Activated CD4-positive, CD25-positive, alpha-beta regulatory T cell (primary cell): ENCODE measurements at places on chromosomes 11 and 22.

DNA sequence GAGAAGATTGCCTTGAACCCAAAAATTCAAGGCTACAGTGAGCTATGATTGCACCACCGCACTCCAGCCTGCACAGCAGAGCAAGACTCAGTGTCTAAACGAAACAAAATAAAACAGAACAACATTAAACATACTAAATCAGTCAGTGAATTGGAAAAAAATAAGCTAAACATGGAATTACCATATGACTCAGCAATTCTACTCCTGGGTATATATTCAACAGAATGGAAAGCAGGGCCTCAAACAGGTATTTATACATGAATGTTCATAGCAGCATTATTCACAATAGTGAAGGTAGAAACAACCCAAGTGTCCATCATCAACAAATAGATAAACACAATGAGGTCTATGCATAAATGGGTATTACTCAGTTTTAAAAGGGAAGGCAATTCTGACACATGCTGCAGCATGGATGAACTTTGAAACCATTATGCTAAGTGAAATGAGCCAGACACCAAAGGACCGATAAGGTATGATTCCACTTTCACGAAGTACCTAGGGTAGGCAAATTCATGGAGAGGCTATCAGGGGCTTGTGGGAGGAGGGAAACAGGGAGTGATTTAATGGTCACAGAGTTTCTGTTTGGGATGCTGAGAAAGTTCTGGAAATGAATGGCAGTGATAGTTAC, 15.5 kb downstream of the NTM start:
- no peak for DNase-seq

- DNase-seq, result no peak
Measured at GRCh38 chr11:102669664-102670063, 35.9 kb downstream of the MMP27 start.

- DNase-seq, result no peak
Measured at GRCh38 chr22:32964411-32965057, 93.6 kb downstream of the SYN3 start.

DNA sequence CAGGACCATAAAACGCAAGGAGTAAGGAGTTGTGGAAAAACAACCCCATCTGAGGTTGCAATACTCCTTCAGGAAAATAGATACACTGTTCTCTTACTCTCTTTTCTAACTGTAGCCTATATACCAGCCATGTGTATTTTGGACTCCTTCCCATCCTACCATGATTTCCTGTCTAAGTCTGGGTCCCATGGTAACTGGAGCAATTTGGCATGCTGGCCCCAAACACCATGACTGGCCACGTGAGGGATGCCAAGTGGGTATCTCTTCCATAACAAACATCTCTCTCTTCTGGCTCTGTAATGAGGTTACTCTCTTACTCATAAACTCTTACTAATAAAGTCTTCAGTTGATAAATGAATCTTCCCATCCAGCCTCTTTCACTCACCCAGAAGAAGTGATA, 26.5 kb downstream of the ABTB2 start:
- DNase-seq, result no peak

- no peak for DNase-seq
Measured at GRCh38 chr11:30489511-30489910, 96.6 kb downstream of the MPPED2 start.

DNA sequence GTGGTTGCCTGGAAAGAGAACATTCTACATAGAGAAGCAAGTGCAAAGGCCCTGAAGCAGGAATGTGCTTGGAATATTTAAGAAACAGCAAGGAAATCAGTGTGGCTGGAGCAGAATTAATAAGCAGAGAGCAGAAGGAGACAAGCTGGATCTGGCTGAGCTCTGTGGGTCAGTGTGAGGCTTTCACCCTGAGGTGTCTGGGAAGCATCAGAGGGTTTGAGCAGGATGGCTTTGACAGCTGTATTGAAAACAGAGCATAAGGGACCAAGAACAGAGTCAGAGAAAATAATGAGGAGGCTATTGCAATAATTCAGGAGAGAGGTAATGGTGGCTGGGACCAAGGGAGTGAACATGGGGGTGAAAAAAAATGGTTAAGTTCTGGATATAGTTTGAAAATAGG, 199.6 kb downstream of the NXPE2 start:
- no peak for DNase-seq

DNA sequence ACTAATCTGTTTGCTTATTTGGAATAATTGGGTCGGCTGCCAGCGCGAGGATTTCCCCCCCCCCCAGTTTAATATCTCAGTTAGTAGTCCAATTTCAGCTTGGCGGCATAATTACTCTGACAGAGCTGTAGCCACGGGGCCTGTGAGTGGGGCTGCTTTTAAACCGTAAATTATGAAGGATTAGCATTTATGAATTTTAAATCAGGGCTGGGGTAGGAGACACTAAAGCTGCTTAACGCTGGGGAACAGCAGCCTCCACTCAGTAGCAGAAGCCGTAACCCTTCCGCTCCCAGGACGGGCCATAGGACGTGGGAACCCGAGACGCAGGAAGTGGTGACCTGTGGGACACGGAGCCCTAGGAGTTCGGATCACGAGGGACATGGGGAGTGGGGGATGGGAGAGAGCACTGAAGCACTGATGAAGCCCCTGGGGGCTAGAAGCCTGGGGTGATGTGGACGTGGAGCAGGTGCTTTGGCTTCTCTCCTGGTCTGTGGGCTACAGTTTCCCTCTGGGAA, 66.2 kb upstream of the LMO1 start:
- no peak for DNase-seq

DNA sequence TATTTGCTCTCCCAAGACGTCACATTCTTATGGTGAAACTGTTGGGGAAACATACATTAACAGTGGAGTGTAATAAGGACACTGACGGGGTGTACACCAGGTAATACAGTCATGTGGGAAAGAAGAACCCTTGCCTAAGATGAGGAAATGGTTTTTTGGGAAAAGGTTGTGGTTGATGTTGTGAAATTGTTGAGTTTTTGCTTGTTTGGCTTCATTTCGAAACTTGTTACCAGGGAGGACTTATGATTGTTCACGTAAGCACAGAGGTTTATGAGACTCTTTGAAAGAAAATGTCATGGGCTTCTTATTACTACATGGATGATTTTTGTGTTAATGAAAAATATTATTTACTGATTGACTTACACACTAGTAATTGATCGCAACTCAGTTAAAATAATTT, 16.8 kb downstream of the ANO3 start:
- no peak for DNase-seq

DNA sequence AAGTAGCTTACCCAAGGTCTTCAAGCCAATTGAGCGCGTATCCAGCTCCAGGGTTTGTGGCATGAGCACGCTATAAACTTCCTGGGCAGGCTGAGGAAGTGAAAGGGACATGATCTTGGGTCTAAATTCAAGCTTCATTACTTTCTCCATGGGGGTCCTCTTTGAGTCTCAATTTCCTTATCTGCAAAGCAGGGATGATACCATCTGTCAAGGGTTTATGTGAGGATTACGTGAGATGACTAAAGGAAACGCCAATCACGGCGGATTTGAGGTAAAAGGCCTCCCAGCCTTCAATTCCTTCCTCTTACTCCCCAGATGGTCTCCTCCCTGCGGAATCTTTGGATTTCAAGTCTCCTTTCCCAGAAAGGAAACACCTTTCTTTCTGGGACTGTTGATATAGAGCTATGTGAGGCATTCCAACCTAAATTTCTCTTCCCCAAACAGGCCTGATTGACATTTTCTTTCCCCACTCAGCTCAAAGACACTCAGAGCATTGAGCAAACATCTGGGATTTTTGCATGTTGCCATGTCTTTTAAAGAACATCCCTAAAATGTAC, 474.4 kb downstream of the INSC start:
- no peak for DNase-seq

DNA sequence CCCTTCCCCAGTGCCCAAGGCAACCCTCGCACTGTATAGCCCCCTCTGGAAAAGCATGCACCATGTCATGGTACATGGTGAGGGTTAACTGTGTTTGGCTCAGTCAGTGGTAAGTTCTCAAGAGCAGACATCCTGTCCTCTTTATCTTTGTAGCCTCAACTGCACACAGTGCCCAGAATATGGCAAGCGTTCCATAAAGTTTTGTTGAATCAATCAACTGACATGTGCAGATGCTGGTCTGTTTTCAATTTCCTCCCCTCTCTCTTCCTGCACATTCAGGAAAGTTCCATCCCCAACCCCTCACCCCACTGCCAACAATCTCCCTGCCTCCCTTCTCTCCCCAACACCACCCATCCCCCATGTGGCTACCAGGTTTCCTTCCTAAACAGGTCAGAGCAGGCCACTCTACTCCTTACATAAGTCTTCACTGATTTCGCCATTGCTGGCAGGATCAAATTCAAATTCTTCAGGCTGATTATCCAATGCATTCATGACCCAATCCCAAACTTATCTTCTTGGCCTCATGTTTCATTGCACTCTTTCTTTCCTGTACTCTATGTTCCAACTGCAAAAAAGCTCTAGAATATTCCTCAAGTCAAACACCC, 15.5 kb upstream of the TMPRSS5 start:
- no peak for DNase-seq

DNA sequence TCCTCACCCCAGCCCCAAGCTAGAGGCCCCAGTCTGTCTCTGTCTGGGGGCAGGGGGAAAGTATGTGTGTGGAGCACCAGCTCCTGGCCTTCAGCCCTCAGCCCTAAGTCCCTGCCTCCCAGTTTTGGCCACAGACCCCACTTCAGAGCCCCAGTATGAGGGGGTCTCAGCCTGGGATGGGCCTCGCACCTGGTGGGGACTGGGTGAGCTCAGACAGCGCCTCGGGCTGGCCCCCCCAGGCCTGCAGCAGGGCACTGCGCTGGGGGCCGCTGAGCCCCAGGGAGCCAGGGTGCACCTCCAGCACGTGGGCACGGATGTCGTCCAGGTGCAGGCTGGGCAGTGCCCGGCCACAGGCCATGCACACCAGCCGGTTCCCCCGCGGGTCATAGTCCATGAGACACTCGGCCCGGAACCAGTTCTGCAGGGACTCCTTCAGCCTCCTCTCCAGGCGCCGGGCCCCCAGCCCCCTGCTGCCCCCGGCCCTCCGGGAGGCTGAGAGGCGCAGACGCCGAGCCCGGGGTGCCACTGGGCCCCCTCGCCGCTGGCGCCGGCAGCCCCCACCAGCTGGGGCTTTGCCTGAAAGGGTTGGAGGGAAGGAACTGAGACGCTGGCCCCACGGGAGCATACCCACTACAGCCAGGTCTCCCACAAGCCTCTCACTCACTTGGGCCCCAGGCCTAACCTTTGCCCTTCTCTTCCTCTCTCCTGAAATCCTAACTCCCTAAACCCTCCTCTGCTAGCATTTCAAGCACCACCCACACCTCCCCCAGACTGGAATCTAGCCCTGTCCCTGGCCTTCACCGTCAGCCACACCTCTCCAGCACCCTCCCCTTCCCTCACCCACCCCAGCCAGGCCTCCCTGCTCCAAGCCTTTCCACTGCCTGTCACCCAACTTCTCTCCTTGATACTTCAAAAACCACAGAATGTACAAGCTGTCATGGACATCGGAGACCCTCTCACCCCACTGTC, 3.6 kb downstream of the ZFTA start:
- DNase-seq, result no peak

DNA sequence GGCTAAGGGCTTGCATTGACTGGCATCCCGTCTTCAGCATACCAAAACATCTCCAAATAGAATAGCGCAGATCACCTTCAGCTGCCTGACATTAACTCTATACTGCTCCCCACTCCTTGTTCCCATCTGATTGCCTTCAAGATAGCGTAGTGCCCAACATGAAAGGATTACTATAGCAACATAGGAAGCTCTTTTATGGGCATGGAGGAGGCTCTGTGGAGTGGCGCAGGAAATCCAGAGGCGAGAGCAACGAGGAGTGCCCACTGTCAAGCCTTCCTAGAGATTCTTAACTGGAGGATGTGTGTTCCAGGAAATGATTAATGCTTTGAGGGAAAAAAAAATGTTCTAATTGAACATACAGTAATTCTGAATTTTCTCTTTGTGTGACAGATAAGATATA, 213.3 kb downstream of the CADM1 start:
- no peak for DNase-seq

DNA sequence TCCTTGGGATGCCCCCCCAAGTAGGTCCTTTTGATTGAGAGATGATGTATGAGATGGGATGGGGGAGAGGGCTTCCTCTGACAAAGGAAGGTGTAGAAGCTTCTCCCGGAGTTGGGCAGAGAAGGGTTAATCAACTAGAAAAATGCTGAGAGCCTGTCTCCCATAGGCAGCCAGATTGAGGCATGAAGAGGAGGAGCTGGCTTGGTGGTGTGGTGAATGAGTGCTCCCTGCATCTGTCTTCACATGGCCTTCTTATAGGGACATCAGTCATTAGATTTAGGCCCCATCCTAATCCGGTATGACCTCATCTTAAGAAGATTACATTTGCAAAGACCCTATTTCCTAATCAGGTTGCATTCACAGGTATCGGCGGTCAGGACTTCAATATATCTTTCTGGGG, 61.1 kb downstream of the NFAM1 start:
- no peak for DNase-seq

DNA sequence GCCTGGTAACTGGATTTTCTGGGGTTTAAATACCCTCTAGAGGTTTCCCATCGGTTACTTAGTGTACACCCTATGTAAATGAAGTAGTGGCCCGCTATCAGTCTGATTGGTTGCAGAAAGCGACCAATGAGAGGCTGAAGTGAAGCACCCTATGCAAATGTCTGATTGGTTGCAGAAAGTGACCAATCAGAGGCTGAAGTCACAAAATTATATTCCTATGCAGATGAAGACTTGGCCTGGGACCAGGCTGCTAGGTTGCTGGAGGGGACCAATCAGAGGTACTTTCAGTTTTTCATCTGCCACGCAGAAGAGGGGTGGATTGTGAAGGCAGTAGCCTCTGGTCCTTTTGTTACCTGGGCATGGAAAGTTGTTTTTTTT, 134.8 kb downstream of the TBC1D22A start:
- DNase-seq, result no peak

GRCh38 chr11:118052581-118053206, 24.2 kb upstream of the TMPRSS4 start:
- no peak for DNase-seq

DNA sequence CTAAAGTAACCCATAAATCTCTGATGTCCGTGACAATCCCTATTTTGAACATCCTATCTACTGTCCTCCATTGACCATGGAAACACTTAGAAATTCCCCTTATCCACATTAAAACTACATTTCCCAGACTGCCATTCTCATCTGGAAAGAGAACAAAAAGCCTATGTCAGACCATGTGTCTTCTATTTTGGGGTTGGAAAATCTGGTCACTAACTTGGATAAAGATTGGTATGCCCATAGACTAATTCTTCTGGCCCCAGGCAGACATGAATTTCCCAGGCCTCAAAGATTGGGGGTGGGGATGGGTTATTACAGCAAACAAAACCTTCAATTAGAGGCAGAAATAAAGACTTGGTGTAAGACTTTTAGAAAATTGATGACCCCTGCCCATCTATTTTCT, 30.9 kb upstream of the CREB3L1 start:
- no peak for DNase-seq

- DNase-seq, result no peak
Measured at GRCh38 chr11:71518506-71519471, 8.3 kb upstream of the KRTAP5-7 start.
